NCI-H1048 (cell line): ENCODE measurements at places on chromosomes 5 and 9.

GRCh38 chr5:149559706-149560105 lies 8.5 kb upstream of the CSNK1A1 start:
- DNase-seq, result no peak

GRCh38 chr5:82821846-82822633 lies 255.2 kb downstream of the TMEM167A start:
- DNase-seq, result no peak

DNA sequence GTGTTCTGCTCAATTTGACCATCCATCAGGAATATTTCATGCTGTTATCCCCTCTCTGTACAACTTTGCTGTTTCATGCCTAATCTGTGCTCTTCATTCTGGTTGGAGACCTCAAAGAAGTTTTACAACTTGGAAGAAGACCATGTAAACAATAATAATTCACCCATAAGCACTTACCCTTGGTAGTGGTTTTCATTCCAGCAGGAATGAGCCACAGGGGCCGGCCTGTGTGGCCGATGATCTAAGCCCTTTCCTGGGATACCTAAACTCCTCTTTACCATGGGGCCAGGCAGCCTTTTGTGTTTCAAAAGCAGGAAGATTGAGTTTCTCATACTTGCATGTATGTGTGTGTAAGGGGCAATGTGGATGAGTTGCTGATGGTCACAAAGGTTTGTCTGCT lies 165.0 kb downstream of the FGF1 start:
- no peak for DNase-seq

DNA sequence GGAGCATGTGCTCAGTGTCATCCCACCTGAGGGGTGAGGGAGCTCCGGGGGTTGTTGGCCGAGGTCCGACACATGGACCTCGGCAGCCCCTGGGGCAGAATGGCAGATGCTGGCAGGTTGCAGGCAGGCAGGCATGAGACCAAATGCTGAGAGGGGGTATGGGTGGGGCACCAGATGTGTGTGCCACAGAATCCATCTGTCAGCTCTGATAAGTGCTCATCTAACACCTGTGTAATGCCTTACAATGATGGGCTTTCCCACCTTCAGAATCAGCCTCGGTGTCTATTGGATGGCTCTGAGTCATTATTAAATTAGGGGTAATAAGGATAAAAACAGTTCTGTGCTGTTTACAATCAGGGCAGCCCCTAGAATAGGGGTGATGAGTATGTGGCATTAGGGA lies 73.1 kb upstream of the SAP30L start:
- DNase-seq, result no peak

- no peak for DNase-seq
Observed at GRCh38 chr5:59745415-59745863, 148.1 kb downstream of the PDE4D start.

- no peak for DNase-seq
Observed at GRCh38 chr9:77759391-77759790, 111.3 kb upstream of the GNA14 start.

GRCh38 chr5:134656690-134657089 lies 8.1 kb downstream of the SEC24A start:
- DNase-seq, result no peak

DNA sequence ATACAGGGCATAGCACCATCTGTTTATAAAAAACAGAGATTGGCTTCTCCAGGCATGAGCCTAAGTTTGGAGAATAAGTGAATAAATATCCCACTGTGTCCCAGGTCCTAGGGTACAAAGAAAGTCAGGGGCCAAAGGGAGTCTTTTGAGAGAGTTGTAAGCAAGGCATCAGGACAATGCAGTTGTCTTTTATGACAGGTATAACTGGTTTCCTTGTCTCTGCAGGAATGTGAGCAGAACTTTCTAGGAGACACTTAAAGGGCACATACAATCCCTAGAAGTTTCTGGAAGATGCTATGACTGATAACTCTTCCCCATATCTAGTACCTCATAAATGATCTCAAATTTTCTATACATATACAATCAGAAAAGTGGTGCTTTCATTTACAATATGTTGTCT lies 245.6 kb upstream of the RGMB start:
- no peak for DNase-seq

DNA sequence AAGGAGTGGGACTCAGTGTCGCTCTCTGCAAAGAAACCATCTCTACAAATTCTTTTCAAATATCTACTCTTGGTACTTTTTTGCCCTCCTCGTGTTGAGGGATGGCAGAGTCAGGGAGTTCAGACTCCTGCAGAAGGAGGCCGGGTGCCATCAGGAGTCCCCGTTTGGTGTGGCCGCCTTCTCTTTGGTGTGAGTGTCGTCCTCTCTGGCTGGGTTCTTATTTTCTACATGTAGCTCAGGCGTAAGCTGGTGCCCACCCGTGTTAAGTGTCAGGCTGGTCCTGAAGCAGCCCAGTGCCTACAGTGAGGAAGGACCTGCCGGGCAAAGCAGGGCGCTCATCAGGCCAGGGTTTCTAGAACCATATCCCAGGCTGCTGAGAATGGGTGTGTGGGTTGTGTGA lies 37.0 kb downstream of the OTULIN start:
- no peak for DNase-seq

GRCh38 chr9:137176302-137177182 lies 4.7 kb upstream of the TMEM210 start:
- no peak for DNase-seq

- no peak for DNase-seq
Observed at GRCh38 chr5:137142764-137143605, 356.1 kb downstream of the SPOCK1 start.

GRCh38 chr9:7342229-7342628 lies 457.3 kb downstream of the DMAC1 start:
- DNase-seq, result no peak

DNA sequence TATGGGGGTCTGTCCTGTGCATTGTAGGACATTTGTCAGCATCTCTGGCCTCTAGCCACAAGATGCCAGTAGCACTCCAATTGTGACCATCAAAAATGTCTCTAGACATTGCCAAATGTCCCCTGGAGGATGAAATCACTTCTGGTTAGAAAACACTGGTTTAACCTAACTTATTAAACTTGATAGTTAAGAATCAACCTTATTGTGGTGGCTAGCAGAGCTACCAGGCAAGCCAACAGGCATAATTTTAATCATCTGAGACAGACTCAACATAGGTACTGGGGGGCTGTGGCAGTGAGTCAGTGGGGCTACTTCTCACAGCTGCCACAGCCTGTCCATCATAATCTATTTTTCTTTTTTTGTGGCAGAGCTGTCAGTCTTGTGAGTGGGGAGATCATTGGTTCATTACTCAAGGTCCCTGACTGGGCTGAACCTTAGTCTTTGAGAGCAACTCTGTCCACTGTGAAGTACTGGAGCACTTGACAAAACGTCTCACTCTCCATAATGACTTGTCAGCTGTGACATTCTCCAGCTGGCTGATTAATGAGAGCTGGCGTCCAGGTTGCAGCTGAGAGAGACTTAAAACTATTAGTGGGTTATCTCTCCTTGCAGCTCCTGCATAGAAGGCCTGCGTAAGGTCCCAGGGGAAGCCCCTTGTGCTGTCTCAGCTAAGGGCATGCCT lies 107.9 kb downstream of the DCP2 start:
- no peak for DNase-seq

GRCh38 chr5:154811239-154811638 lies 39.2 kb downstream of the FAXDC2 start:
- no peak for DNase-seq

- DNase-seq, result no peak
Observed at GRCh38 chr5:151663617-151664293, 23.0 kb downstream of the SPARC start.

GRCh38 chr9:20030671-20031070 lies 241.8 kb upstream of the SLC24A2 start:
- DNase-seq, result no peak

DNA sequence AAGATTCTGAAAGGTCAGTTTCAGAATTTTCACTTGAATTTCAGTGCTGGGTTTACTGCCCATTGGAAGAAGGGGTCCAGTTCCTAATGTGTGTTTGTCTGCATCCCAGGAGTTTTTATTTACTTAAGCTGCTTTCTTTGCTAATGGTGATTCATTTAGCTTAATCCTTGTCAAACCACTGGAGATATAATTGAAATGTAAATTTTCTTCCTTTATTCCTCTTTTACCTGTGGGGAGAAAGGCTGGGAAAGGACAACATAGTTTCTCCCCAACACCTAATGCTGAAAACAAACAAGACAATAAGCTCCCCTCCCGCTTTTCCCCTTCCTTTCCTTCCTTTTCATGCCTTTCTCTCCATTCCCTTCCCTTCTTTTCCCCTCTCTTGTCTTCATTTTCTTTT lies 185.8 kb downstream of the KCTD16 start:
- DNase-seq, result no peak

- DNase-seq, result no peak
Observed at GRCh38 chr9:75939536-75940111, 49.2 kb downstream of the PCSK5 start.

- no peak for DNase-seq
Observed at GRCh38 chr5:177607115-177607451, 7.2 kb downstream of the B4GALT7 start.

- DNase-seq, result no peak
Observed at GRCh38 chr5:148385094-148385493, 1.3 kb downstream of the FBXO38 start.

- no peak for DNase-seq
Observed at GRCh38 chr9:94068257-94068656, 16.0 kb upstream of the PTPDC1 start.

DNA sequence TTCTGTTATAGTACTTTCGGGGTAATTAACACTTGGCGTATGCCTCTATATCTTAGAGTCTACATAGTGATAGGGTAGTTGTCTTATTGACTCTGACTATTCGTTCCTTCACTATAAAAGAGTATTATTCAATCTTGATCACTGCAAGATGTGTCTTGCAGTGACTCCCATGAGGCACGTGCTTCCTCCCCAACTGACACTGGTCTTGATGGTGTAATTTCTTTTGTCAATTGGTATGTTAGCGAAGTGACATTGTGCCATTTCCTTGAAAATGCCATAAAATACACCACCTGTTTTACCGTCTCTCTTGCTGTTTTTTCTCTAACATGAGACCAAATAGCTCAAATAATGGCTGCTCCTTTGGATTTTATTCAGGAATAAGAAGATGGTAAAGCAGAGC lies 1314.1 kb upstream of the CDH6 start:
- no peak for DNase-seq
